T-cell (primary cell): ENCODE measurements at places on chromosomes 5 and 9. TPM values are rescaled to one million over a fixed set of nuclear protein-coding genes. Genes with fewer than 3 reads are reported as not detected.

The TAF11L10 gene
- not detected for total RNA-seq

GRCh38 chr5:142364251-142365145, 39.7 kb upstream of the SPRY4 start:
- no peak for DNase-seq

DNA sequence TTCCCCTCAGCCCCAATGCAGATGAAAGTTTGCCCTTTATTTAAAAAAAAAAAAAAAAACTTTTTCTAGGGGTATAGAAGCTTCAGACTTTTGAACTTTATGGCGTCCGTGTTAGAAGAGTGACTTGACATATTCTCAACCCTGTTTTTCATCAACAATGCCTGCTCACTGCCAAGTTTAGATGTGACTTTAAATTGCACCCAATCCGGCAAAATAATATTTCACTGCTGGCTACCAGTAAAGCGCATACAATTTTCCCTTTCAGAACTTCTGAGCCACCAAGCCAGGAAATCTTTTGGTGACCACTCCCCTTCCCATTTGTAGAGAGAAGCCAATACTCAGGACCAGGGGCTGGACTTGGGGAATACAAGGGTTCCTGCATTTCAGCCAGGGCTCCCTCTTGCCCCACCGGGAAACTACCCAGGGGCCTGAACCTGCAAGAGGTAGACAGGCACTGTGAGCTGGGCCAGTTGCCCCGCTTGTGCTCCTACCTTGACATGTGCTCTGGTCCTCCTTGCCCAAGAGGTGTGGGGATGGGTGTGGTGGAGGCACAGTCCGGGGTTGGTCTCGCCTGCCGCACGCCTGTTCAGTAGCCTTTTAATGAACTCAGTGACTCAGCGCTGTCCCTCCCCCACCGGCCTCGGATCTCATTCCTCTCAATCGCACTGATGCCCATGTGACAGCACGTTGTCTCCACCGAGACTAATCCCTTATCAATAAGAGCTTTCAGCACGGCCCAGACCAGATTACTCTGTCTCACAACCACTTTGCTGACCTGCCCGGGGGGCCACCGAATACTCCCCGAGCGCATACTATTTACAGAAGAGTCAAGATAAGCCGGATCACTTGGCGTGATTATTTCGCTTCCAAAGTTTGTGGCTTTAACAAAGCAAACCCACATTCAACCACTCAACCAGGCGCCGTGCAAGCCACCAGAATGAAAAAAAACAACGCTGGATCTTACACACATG, 226.4 kb downstream of the DCP2 start:
- DNase-seq = no peak

The ITGA2 gene
- total RNA-seq = 0.62 TPM

The STXBP1 gene
- total RNA-seq = 16.0 TPM
